Stimulated activated CD4-positive, alpha-beta T cell treated with anti-CD3 and anti-CD28 coated beads, TNF-alpha, amount 100 ng/mL, for 4 hours (primary cell): ENCODE measurements at places on chromosomes 1 and 21.

- no peak for DNase-seq
Observed at GRCh38 chr1:236677641-236678235, 8.6 kb upstream of the ACTN2 start.

DNA sequence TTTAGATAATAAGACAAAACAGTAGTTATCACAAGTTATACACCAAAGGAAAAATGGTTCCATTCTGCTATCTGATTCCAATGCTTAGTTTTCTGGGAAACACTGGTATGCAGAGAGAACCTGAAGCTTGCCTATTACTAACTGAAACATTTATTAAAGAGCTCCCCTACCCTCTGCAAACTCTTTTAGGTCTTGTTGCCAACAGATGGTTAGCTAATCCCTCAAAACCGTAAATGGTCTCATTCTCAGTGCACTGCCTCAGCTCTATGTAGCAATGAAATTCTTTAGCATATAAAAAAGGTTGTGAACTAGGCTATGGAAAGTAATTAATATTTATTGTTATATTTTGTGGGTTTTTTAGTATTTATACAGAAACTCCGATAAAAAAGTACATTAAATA, 20.4 kb downstream of the C21orf91 start:
- no peak for DNase-seq

DNA sequence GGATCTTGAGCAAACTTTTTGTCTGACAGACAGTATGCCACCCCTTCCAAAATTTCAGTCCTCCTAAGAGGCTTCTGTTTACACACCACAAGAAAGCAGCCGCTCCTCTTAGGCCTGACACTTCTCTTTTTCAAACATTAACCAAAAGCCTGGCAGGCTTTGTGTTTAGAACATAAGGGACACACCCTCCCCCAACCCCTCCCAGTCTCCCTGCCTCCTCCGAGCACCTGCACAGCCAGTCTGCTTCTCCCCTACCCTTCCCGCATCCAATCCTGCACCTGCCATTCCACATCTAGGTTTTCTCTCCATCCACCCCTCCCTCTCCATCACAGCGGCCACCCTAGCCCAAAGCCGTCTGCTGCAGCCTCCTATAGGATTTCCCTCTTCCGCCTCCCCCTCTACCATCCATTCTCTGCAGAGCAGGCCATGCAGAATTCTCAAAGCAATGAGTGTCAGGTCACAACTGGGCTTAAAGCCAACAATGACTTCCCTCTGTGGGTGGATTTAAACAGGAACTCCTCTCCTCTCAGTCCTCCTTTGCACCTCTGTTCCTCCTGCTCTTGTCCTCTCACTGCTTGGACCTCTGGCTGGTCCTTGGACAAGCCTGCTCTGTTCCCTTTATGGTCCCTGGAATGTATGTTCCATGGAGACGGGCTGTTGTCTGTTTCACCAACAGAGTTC, 478.2 kb downstream of the NPHP4 start:
- DNase-seq, result no peak

DNA sequence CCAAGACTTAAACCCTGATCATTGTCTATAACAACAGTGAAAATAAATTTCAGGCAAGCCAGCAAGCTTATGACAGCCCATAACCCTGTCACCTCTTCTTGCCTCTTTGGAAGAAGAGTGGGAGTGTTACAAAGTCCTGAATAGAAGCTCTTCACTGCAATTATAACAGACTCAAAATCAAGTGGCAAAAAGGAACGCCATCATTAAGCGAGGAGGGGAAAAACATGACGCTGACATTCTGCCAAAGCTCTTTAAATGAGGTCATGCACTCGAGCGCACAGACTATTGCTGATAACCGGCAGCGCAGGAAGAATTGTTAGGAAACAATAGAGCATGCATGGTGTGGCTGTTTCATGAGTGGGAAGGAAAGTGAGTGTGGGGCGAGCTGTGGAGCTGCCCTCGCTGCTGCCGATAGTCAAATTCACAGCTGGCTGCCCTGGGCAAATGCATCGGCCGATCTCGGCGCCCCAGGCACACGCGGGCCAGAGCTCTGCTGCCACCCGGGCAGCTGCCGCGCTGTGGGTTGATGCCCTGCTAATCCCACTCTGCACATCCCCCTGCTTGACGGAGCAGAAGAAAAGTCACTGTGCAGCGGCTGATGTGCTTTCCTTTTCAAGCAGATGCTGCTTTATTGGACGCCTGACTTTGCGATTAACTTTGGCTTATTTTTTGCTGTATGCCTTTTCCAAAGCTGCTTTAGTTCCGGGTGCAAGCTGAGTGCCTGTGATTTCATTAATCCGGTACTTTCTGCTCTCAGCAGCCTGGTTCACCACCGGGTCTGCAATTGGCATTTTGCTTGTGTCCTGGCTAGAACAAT, 102.4 kb upstream of the ST6GALNAC5 start:
- DNase-seq, result no peak

DNA sequence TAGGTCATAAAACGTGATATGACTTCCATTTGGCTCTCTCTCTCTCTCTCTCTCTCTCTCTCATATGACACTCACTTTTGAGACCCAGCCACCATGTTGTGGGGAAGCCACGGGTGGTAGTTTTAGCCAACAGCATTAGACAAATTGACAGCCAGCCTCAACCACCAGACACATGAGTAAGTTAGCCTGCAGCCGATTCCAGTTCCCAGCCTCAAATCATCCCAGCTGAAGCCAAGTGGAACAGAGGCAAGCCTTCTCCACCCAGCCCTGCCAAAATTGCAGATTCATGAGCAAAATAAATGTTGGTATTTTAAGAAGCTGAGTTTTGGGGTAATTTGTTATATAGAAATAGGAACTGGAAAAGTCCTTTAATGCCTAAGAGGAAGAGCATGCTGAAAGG, 98.0 kb upstream of the DNAH14 start:
- no peak for DNase-seq

GRCh38 chr21:24096651-24097050, 1510.6 kb downstream of the MRPL39 start:
- no peak for DNase-seq

- no peak for DNase-seq
Observed at GRCh38 chr1:204568576-204569315, 52.5 kb downstream of the MDM4 start.

- no peak for DNase-seq
Observed at GRCh38 chr1:229006121-229006870, 264.6 kb upstream of the RAB4A start.

DNA sequence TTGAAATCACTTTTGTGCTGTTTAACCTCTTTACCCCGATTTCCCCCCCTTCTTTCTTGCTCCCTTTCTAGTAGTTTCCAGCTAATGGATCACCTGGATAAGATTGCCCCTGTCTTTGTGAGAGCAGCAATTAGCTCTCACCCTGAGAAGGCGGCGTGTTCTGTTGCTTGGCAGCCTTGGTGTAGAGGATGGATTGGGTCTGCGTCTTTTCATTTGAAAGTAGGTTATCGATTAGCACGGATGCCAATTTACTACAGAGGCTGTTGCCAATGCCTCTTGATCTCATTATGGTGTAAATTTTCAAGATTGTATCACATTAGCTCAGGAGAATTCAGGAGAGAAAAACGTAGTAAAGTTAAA, 26.4 kb downstream of the KIF26B start:
- DNase-seq, result no peak

DNA sequence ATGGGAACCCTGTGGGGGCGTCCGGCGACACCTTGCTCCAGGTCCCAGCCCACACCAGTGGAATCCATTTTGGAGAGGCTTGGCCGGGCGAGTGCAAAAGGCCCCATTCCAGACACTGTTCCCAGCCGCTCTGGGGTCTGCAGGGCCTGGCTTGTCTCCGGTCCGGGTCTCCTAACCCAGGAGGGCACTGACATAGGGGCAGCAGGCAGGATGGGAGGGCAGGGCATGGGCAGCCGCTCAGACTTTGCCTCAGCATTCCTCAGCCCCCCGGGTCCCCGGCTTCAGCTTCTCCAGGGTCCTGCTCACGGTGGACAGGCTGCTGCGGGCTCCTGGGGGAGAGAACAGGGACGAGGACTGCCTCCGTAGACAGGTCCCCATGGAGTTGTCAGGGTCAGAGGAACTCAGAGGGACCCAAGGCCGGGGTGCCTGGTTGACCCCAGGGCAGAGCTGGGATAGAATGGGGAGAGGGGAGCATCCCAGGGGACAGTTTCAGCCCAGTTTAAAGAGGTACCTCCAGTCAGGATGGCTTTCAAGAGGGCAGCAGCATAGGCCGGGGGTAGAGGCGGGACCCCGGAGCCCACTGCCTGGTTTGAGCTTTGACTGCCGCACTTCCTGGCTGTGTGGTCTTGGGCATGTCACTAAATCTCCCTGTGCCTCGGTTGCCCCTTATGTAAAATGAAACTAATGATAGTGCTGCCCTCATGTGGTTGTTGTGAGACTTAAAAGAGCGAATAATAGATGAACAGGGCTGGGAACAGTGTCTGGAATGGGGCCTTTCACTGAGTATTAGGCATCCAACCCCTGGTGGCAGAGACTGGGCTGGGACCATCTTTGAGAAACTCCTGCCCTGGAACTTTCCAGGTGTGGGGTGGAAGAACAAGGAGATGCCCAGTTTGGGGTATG, 3.7 kb downstream of the KNCN start:
- DNase-seq, result no peak

GRCh38 chr1:206952171-206952570, 5.9 kb upstream of the PIGR start:
- DNase-seq, result no peak

GRCh38 chr1:209815931-209816341, 10.0 kb upstream of the IRF6 start:
- no peak for DNase-seq

DNA sequence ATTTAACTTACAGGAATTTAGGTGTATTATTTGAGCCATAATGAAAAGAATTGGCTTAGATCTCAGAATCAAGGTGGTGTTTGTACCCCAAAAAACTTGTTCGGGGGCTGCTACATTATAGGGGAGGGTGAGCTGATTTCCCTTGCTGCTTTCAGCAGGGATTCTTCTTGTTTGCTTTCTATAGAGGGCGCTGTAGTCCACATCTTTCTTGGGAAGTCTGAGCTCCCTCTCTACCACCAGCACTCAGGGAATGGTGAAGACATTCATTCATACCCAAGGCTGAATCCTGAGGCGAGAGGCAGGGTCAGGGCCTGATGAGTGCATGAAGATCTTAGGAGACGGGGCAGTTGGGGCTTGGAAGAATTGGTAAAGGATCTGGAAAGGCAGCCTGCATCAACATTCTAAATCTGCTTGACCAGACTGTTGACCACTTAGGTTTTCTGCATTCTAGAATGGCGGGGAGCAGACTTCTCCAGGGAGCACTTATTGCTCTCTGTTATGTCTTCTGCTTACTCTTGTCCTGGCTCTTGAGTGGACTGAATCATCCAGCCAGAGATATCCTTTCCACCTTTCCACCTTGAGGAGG, 18.9 kb downstream of the SPATA46 start:
- DNase-seq, result no peak

GRCh38 chr21:29350246-29350779, 51.6 kb downstream of the BACH1 start:
- no peak for DNase-seq
